ENCODE measurements at places on chromosomes 4 and X. TPM values are rescaled to one million over a fixed set of nuclear protein-coding genes. Genes with fewer than 3 reads are reported as not detected.

DCAF8L2 gene
- total RNA-seq, result not detected

SHOX gene
- total RNA-seq, result not detected

DCX gene
- not detected for total RNA-seq

BRS3 gene
- not detected for total RNA-seq

PIR gene
- total RNA-seq, result 26.8 TPM

MGAT4D gene
- total RNA-seq, result not detected
